ENCODE measurements at places on chromosomes 2 and 18.
A peak's percentile ranks its signal among the peaks of the same experiment; 100 is the strongest.

DNA sequence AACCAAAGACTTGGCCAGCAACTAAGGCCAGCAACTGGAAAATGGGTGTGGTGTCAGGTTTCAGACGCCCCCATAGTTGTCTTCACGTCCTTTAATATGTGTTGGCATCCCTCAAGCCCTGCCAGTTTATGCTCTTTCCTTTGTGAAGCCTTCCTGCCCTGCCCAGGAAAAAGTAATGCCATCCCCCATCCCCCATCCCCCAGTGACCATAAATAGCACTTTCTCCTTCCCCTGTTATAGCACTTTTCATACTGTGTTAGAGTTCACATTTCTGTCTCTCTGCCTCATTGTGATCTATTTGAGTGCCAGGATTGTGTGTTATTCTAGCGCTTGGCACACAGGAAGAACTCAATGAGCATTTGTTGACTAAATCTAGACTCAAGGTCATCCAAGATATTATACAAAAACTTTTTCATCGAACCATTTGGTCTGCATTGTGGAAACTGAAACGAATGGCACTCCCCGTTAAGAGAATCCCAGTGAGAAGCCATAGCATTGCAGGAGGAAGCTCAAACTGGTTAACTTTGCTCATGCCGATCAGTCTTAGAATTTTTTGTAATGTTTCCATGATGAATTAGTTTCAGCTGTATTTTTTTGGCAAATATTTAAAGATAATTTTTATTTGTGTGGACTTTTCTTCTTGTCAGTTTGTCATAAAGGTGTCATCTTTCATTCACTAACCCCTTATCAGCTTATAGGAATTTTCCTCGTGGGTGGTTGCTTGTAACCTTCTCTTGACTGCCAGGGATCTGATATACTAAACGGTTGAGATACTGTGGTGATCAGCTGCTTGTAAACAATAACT lies 15.7 kb downstream of the CRIM1 start:
- DNase-seq: no peak

DNA sequence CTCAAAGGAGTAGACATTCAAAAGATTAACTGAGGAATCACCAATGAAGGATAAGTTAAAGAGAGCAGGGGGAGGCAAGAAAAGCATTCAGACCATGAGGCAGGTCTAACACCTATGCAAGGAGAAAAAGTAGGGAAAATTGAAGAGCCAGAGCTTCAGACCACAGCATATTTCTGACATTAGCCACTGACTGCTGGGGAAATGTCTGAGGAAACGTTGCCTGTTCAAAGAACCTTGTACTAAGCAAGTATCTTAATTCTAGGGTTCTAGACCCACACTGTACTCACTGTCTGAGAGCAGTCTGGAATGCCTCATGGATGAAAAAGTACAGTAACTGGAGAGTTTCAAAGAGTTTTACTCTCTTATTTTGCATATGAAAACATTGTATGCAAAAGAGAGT lies 39.5 kb upstream of the TFPI start:
- DNase-seq: no peak

DNA sequence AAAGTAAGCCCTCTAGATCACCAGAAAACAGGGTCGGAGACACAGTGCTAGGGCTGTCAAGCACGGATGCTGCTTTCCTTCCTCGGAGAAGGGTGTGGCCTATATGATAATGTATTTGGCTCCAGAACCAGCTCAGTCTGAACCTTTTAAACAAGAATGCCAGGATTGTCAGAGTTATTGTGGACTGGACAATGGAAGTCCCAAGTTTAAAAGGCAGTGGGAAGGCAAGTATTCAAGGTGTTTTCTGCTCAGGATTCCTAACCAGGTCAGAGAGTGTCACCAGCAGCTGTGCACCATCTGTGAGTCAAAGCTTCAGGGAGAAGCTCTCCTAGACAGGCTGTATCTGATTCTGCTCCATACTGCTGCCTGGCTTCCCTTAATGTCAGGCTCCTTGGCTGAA lies 94.8 kb downstream of the SPOPL start:
- no peak for DNase-seq

GRCh38 chr2:223528036-223528435 lies 74.1 kb downstream of the SCG2 start:
- peak; percentile 61 for DNase-seq

GRCh38 chr2:238499731-238500580 lies 73.2 kb downstream of the ASB1 start:
- DNase-seq: no peak

DNA sequence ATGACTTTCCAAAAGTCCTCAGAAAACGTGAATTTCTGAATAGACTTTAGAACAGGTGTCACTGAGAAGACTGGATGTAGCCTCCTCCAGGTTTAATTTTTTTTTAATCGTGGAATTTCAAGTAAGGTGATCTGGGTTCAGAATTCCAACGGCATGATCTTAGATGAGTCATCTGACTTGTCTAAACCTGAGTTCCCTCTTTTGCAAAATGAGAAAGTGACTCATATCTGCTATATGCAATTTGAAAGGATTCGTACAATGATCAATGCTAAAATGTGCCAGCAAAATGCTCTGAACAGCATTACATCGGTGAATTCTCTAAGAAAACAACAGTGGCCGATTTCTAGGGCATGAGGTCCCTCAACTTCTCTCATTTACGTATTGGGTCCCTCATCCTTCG lies 69.1 kb upstream of the ZNF516 start:
- peak; percentile 61 for DNase-seq
